ENCODE measurements at places on chromosomes 7 and 10.

DNA sequence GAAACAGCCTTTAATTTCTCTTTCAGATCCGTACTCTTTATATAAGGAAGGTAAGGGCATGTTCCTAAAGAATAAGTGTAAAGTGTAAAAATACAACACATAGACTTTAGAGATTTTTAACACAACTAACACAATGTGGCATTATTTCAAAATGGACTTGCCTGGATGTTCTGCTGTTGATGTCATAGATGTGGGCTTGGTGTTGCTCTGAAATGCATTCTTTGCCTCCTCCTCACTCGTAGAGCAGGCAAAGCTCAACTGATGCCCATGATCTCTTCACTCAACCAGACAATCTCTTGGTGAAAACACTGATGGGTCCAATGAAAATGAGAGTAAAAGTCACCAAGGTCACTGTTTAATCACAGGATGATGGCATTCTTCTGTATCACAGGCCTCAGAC is 174.2 kb upstream of the TCERG1L start:
- DNase-seq: no peak

DNA sequence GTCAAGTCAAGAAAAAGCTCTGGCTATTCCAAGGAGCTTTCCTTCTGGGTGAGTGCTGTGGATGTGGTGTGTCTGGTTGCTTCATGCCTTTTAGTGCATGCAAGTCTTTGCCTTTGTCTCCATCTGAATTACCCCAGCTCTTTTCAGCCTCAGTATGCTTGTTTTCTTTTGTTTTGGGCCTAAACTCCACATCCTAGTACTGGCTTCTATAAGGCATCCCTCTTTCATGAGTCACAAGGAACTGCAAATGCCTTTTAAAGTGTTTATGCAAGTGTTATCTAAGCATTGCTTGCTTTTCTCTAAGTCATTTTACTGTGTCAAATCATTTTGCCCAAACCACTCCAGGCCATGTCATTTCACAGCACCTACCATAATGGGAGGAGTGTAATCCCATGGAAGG is 132.1 kb downstream of the PLCE1 start:
- no peak for DNase-seq

- no peak for DNase-seq
These were observed 5.0 kb upstream of the ITGA8 start for GRCh38 chr10:15724683-15725082.

GRCh38 chr7:74379938-74380337 is 73.8 kb upstream of the GTF2IRD1 start:
- DNase-seq: no peak

DNA sequence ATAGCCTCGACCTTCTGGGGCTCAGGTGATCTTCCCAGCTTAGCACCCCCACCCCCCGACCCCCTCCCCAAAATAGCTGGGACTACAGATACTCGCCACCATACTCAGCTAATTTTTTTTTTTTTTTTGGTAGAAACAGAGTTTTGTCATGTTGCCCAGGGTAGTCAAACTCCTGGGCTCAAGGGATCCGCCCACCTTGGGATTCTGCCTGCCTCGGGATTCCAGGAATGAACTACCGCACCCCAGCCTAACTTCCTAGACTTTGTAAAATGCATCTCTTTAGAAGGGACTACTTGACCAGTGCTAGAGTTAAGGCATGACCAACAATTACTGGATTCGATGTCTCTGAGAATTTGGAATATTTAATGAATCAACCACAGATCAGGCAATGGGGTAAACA is 85.9 kb downstream of the MDFIC start:
- DNase-seq: no peak

GRCh38 chr7:5439572-5440496 is 16.2 kb upstream of the TNRC18 start:
- no peak for DNase-seq

Measured in cortex of kidney (tissue), 1 donor.